ENCODE measurements at places on chromosomes 4 and X.

GRCh38 chr4:160795216-160795615 lies 1368.6 kb downstream of the FSTL5 start:
- DNase-seq, result no peak

GRCh38 chr4:112038861-112039260 lies 106.4 kb upstream of the FAM241A start:
- peak; percentile 83 for DNase-seq

DNA sequence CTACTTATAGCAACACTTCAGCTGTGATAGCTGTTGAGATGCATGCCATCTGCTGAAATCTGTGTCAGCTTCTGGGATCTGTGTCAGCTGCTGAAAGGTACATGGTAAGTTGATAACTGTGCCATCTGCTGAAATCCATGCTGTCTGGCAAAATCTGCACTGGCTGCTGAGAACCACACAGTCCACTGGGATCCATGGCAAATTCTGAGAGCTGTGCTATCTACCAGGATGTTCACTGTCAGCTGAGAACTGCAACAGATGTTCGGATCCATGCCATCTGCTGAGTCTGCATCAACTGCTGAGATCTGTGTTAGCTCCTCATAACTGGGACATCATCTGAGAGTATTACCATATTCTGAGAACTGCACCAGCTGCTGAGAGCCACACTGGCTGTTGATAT lies 430.5 kb upstream of the POU3F4 start:
- no peak for DNase-seq

GRCh38 chr4:78129383-78130108 lies 72.4 kb downstream of the FRAS1 start:
- no peak for DNase-seq

- peak; percentile 0 for DNase-seq
Observed at GRCh38 chr4:132065940-132066495, 1083.1 kb upstream of the PCDH10 start.

- DNase-seq, result peak; percentile 11
Observed at GRCh38 chr4:54318904-54319303, 89.8 kb downstream of the PDGFRA start.

DNA sequence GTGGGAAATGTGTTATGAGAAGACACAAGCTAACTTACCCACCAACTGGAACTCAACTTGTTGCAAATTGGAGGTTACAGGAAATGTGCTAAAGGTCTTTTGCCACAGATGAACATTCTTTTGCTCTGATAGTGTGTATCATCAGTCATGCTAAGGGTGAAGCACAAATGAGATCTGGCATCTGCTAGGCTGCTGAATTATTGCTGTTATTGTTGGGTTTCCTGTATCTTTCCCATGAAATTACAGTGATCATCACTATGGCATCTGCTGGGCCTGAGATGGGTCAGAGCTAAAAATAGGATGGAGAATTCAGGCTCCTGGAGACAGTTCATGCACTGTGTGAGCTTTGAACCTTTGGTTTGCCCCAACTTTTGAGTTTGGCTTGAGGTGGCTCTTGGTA lies 124.5 kb downstream of the NPNT start:
- peak; percentile 44 for DNase-seq

GRCh38 chr4:29756966-29757365 lies 963.2 kb upstream of the PCDH7 start:
- no peak for DNase-seq

DNA sequence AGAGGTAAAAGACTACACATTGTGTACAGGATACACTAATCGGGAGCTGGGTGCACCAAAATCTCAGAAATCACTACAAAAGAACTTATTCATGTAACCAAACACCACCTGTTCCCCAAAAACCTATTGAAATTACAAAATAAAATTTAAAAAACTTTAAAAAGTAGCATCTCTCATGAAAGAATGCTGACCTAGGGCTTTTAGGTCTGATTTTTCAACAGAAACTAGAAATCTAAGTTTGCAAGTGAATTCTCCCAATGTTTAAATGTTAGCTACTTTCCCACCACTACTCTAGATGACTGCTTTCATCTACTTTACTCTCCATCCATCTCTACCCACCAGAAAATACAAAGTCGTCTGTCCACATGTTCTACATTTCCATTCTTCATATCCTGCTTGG lies 1447.7 kb downstream of the RPA4 start:
- DNase-seq, result no peak

DNA sequence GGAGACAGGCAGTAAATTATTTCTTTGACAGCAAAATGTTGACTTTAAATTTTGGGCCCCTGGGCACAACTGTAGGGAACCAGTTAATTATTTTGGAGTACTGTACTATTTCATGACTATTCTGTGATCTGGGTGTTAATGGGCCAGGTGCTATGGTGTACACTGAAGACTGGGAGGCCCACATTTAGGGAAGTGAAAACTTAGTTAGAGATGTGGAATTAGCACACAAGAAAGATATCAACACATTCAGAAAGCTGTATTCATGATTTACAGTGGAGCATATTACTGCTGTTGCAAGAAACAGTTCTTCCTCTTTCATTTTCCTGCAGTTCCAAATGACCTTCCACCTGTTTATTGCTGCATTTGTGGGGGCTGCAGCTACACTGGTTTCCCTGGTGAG lies 12.4 kb downstream of the PLP1 start:
- no peak for DNase-seq

GRCh38 chr4:38455092-38455862 lies 208.7 kb upstream of the KLF3 start:
- no peak for DNase-seq

GRCh38 chr4:183797445-183798300 lies 107.4 kb upstream of the STOX2 start:
- no peak for DNase-seq

GRCh38 chrX:129634541-129634940 lies 20.2 kb downstream of the APLN start:
- peak; percentile 33 for DNase-seq

GRCh38 chr4:140098455-140099160 lies 55.4 kb downstream of the MAML3 start:
- peak; percentile 73 for DNase-seq

DNA sequence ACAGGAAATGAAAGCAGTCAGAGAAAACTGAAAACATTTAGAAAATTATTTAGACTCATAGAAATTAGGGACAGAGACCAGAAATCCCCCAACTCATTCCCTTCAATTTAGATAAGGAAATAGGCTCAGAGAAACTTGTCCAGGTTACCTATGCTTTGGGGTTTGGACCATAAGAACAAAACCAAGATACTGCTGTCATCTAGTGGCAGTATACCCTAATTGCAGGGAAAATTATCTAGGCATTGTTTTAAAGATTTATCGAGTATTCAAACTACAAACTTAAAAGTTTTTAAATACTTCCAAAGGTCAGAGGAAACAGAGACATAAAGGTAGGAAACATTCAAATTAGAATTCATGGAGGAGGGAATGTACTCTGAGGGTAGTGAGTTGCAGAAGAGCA lies 67.0 kb upstream of the KLHL13 start:
- DNase-seq, result no peak

GRCh38 chr4:3753726-3754412 lies 12.3 kb upstream of the ADRA2C start:
- DNase-seq, result no peak

GRCh38 chrX:16992445-16992844 lies 46.0 kb downstream of the REPS2 start:
- DNase-seq, result no peak

GRCh38 chr4:2236944-2237666 lies 4.8 kb downstream of the HAUS3 start:
- DNase-seq, result no peak

GRCh38 chr4:73603271-73603710 lies 16.9 kb downstream of the RASSF6 start:
- DNase-seq, result peak; percentile 40

DNA sequence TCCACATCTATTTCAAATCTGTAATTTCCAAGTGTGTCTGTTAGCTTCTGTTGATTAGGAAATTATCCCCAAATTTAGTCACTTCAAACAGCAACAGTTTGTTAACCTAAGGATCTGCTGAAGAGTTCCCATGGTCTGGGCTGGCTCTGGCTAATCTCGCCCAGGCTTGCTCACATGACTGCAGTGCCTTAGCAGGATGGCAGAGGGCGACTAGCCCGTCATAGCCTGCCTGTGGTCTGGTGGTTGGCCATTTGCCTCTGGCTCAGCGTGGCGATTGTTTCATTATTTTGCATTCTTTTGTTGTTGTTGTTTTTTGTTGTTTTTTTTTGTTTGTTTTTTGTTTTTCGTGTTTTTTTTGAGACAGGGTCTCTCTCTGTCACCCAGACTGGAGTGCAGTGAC lies 264.0 kb downstream of the TRIML1 start:
- peak; percentile 41 for DNase-seq

- peak; percentile 3 for DNase-seq
Observed at GRCh38 chr4:94032754-94033153, 174.9 kb upstream of the SMARCAD1 start.

DNA sequence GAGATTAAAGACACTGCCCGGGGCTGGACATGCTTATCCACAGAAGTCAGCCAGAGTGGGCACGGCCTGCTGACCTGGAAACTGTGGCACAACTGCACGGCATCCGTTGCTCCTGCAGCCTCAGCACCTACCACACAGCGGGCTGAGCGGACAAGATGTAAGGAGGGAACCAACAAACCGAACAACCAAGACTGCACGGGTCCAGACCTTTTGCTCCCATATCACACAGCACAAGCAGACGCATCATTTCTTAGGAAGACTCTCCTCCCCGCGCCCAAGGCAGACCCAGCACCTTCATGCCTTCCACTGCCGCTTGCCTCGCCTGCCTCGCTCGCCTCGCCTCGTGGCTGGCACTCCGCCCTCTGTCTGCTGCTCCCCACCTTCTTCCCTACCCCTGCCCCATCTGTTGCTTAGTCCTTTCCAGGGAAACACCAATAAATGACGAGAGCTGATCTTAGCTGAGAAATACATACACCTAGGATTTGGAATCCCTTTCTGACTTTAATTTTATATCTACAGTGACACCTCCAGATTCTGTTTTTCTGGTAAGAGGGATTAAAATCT lies 79.0 kb downstream of the AFAP1 start:
- DNase-seq, result no peak

GRCh38 chr4:150579551-150580234 lies 2.3 kb upstream of the MAB21L2 start:
- DNase-seq, result peak; percentile 52

GRCh38 chr4:42267724-42268123 lies 115.3 kb upstream of the BEND4 start:
- DNase-seq, result no peak

- DNase-seq, result no peak
Observed at GRCh38 chr4:184080674-184081073, 137.0 kb downstream of the ENPP6 start.

DNA sequence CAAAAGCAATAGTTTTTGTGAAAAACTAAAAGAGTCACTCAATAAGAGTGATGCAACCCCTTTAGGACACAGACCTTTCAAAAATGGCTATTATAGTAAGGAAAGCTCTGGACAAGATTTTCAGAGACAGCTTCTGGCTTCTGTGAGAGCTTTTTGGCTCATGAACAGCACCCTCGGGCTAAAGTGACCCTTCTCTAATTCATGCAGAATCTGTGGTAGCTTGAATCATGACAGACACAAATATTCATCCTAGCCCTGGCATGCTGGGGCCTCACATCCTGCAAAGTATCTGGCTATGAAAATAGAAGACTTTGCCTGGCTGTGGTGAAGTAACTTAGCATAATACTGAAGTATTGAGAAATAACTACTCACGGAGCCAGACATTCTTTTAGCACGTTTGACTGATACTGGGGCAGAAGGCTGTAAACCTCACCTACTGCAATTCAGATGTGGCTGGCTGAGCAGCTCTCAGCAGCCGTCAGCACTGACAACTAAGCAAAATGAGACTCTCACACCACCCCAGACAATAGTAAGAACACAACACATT lies 327.3 kb downstream of the MAPK10 start:
- DNase-seq, result peak; percentile 93

All from M059J (cell line).